ENCODE measurements at places on chromosomes 6 and 20.

DNA sequence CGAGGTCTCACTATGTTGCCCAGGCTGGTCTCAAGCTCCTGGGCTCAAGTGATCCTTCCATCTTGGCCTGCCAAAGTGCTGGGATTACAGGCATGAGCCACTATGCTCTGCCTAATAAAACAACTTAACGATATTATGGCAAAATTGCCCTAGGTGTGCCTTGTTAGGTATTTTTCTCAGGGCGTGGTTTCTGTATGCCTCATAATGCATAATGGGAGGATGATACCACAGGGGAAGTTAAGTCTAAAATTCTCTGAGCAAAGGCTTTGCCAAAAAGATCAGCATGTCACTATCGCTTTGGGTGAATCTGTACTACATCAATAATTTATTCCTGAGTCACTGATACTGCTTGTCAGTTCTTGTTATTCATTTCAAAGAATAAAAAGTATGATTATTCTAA is 15.9 kb upstream of the LOC128125822 start:
- DNase-seq = no peak

GRCh38 chr20:62119591-62120364 is 2.5 kb upstream of the LSM14B start:
- no peak for DNase-seq

DNA sequence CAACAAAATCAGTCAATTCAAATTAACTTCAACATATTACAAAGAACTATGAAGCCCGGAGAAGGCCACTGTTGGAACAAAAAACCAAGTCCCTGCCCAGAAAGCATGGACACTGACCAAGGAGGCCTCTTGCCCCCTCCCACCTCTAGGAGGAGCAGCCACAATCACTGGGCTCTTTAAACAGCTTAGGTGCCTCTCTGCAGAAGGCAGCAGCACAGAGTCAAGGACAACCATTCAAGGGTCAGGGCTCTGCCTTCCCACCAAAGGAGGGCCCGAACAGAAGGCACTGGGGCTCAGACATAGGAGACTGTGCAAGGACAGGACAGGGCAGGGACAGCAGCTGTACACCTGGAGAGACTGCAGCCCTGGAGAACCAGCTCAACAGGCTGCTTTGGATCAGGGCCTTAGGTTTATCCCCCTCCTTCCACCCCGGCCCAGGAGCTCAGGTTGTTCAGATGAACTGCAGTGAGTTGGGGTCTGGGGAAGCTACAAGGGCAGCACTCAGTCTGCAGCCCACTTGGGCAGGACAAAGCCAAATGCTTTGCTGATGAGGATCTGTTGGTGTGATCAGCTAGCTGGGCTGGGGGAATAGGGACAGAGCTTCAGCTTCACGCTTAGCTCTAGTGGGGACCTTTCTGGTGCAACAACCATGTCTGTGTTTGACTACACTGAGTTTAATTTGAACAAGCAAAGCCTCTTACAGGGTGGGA is 17.8 kb downstream of the TOMM34 start:
- DNase-seq = no peak

DNA sequence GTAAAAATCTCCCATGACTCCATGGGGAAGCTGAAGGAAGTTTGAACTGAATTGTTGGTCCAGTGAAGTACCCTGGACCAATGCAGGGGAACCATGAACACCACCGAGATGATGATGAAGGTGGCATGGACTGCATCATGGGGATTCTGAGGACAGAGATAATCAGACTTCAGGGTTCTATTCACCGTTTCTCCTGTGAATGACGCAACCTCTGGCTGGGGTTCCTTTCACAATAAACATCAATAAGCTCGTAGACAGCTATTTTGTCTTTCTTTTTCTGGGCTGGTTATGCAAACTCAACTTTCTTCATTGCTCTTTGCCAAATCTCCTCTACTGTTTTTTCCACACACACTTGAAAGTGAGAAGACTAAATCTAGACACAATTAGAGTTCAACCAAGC is 87.9 kb upstream of the NKX2-2 start:
- DNase-seq = no peak

DNA sequence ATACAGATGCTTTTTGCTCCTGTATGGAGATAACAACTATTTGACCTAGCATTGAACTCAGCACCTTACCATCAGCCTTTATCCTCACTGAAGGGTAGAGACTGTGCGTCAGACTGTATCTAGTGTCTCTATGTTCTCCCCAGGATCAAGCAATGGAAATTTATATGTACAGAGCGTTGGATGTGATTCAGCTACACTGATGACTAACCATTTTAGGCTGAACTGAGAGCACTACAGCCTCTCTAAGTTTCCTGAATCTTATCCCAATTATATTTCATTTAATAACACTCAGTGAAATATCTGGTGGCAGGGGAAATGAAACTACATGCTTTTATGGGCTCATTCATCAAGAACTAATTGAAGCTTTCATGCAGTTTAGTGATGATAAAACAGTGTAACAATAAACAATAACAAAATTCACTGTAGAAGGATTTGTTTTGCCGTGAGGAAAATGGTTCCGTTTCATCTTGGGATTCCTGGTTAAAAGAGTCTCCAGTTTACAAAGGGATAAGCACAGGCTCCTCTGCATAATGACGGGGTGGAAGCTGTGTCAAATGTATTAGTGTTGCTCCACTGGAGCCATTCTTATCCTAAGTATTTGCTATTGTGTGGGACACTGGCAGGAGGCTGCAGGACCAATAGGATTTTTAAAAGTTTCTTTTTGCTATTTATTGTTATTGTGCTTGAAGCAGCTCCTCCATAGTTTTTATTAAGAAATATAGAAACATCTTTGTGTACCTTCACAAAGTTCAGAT is 567.6 kb upstream of the MMS22L start:
- no peak for DNase-seq

GRCh38 chr6:141744971-141745370 is 387.8 kb upstream of the GJE1 start:
- DNase-seq = no peak
